ENCODE measurements at places on chromosomes 5 and 9. TPM values are rescaled to one million over a fixed set of nuclear protein-coding genes. Genes with fewer than 3 reads are reported as not detected.

DNA sequence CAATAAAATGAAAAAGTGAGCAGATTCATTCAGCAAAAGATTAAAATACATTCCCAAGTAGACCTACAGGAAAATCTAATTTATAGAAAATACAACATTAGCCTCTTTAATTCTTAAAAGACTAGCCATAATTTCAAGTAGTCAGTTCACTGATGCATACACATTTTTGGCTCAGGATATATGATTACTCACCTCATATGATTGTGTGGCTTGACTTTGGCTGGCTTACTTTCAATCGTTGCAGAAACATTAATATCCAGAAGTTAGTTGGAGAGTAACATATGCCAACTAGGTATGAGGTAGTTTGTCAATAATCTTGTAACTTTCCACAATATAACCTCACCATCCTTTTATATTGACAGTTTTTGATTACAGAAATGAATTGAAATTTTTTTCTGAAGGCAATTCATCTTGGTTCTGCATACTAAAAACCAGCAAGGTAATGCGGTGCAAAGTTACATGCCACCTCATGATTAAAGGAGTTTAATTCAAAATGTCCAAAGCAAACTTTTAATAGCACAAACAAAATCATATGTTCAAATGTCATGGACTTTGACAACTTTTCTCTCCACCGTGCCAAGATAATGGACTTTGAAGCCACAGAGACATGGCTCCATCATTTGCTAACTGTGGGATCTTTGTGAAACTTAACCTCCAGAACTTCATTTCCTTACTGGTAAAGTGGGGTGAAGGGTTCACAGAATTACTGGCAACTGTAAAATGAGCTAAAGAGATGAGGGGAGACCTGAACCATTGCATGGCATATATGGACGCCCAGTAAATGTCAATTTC, 76.6 kb upstream of the PAM start:
- no peak for DNase-seq

- DNase-seq, result no peak
Observed at GRCh38 chr5:105030153-105030552, 1467.6 kb upstream of the NUDT12 start.

DNA sequence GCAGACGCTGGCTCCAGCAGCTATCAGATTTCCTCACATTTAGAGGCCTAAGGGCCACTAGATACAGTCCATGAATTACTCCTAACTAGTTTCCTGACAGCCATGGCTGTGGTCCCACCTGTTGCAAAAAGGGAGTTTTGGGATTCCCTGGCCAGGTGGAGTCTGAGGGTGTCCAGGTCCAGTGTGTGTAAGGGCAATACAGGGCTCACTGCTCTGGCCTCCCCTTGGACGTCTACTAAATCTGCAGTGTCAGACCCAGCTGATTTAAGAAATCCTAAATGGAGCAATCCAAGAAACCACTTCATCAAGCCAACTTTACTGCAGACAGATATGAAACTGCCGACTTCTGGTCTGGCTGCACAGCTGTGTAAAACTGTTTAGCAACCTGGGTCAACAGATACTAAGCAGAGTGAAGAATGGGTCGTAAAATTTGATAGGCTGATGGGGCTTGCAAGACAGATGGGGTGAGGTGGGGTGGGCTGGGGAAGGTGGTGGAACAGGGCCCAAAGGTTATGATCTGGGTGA, 116.4 kb downstream of the GADD45G start:
- no peak for DNase-seq

- no peak for DNase-seq
Observed at GRCh38 chr5:113283558-113283957, 151.2 kb downstream of the TSSK1B start.

The NHP2 gene
- polyA plus RNA-seq, result 56.2 TPM

The OR13J1 gene
- not detected for polyA plus RNA-seq

- DNase-seq, result peak; percentile 49
Observed at GRCh38 chr9:5608298-5609225, 20.3 kb upstream of the RIC1 start.

The SLC24A2 gene
- under 0.01 TPM for polyA plus RNA-seq

- no peak for DNase-seq
Observed at GRCh38 chr5:96094904-96095303, 133.3 kb upstream of the ELL2 start.

The DOCK8 gene
- 0.28 TPM for polyA plus RNA-seq

The PCAT7 gene
- 3.9 TPM for polyA plus RNA-seq

DNA sequence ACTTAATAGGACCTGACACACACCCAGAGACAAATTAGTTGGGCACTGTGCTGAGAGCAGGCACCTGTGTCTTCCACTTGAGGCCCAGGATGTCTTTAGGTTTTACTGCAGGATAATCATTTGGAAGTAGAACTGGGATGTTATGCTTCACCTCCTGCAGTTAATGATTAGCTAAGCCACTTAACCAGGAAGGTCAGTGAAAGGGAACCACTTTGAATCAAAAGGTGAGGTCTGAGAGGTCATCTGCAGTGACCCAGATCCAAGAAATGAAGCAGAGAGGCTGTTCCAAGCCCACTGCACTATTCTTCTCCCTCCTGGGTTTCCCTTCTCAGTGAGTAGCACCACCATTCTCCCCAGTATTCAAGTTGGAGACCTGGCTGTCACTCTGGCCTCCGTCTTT, 110.5 kb downstream of the SNX18 start:
- DNase-seq, result peak; percentile 26

The GPX8 gene
- polyA plus RNA-seq, result 0.55 TPM

The ADGRV1 gene
- polyA plus RNA-seq, result 3.9 TPM

The SNCB gene
- not detected for polyA plus RNA-seq

GRCh38 chr5:55484531-55484930, 50.2 kb downstream of the PLPP1 start:
- DNase-seq, result no peak

The TAF11L5 gene
- polyA plus RNA-seq, result not detected

DNA sequence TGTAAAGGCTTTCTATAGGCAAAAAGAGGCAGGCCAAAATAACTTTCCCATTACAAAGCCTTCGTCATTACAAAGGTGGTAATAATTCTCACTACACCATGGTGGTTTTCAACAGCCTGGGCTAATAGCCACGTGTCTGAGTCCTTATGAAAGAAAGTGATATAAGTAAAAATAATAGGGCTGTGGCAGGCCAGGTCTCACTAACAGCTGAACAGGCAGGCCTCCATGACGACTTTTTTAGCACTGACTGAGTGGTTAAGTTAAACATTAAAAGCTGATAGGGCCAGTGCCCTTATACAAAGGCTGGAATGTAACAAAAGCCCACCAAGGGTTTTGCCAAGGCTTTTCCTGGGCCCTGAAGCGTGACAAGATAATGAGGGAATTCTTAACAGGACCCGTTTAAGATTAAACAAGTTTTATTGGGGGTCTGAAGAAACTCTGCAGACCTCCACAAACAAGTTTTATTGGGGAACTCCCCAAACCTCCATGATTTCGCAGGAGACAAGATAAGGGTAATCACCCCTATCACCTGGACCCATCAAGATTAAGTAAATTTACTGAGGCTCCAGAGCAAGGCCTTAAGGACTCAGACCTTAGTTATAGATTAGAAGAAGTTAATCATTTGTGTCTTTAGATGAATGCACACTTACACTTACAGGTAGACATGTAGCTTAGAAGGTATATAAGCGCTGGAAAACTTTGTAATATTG, 412.9 kb downstream of the CHSY3 start:
- DNase-seq, result no peak

GRCh38 chr5:11171236-11171635, 410.2 kb upstream of the DAP start:
- DNase-seq, result no peak

GRCh38 chr5:180541710-180542109, 47.5 kb downstream of the CNOT6 start:
- DNase-seq, result no peak

The NDUFA8 gene
- 68.6 TPM for polyA plus RNA-seq

DNA sequence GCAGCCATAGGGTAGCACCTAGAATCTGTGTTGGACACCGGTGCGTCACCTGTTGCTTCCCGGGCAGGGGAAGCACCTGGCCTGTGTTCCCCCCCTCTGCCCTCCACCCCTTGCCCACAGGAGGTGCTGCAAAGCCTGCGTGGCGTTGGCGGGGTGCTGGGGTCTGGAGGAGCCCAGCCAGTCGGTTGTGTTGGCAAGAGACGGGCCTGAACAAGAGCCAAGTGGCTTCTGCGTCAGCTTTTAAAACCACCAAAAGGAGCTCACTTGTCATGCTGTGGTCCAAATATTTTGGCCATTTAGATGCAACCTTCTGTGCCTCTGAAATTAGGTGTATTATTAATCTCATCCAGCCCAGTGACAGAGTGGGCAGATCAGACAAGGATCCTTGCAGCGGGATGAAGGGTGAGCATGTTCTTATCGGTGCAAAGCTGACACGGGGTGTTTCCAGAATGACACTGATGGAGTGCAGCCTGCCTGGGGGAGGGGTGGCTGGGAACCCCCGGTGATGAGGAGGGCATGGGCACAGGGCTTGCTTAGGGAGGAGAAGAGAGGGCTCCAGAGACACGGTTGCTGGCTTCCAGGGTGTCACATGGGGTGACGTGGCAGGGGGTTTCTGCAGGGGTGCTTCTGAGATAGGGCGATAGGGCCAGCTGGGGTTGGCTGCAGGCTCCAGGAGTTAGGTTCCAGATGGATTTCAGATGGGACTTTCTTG, 9.7 kb upstream of the RXRA start:
- no peak for DNase-seq

GRCh38 chr5:178489271-178489976, 100.8 kb downstream of the COL23A1 start:
- no peak for DNase-seq

DNA sequence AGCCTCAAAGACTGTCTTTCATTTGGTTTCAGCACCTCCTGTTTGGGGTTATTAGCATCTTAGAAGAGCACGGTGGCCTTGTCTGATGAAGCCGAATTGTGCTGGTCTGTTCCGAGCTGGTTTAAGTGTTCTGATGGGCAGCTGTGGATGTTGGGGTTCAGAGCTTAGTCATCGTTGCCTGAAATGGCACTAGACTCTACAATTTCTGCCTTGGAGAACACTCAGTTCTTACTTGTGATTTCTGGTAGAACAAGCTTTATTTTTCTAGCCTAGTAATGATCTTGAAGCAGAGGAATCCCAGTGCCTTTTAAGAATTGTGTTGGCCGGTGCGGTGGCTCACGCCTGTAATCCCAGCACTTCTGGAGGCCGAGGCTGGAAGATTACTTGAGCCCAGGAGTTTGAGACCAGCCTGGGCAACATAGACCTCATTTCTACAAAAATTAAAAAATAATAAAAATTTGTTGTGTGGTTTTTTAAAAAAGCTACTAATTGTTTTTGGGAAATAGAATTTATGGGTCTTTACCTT, 7.8 kb downstream of the FBXW5 start:
- DNase-seq, result no peak

DNA sequence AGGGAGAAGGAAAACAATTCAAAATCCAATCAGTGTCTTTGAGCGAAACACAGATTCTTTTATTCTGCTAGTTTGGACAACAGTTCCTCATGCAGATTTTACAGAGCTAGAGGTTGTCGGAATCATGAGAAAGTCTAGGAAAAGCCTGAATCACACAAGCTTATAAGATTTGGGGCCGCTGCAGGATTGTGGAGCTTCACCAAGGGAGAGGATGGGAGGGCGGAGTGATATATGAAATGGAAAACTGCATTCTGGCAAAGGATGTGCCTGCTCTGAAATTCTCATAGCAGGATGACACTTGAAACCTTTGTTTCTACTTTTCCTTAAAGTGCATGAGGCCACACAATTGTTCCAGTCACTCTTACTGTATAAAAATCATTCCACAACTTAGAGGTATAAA, 134.3 kb downstream of the OR2K2 start:
- no peak for DNase-seq

The SLC6A18 gene
- polyA plus RNA-seq, result not detected

GRCh38 chr5:143511736-143512135, 108.2 kb upstream of the NR3C1 start:
- DNase-seq, result no peak

DNA sequence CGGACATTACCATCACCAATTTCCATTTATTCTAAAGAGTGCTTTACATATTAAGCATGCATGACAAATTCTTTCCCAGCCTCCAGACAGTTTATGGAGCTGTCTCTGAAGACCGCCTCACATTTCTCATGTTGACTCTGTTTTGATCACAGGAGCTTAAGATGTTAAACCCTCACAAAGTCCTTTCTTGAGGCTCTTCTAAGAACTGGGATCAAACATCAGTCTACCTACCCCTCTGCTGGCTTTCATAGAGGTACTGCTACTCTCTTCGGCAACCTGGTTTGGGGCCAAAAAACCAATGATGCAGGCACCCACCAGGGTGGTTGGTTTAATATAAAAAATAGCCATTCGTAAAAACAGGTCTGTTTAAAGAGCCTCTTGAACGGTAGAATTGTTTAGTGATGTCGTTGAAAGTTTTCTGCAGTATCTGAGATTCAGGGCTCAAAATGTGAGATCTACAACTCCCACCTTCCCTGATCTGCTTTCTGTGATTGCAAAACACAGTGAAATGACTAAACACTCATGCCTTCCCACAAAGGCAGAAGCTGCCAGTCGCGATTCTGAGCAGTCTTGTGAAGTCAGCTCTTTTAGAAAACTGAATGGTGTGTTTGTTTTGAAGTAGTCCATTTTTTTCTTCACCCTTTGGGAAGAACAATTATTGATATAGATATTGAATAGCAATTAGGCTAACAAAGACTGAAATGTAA, 3.5 kb downstream of the RXFP3 start:
- no peak for DNase-seq

DNA sequence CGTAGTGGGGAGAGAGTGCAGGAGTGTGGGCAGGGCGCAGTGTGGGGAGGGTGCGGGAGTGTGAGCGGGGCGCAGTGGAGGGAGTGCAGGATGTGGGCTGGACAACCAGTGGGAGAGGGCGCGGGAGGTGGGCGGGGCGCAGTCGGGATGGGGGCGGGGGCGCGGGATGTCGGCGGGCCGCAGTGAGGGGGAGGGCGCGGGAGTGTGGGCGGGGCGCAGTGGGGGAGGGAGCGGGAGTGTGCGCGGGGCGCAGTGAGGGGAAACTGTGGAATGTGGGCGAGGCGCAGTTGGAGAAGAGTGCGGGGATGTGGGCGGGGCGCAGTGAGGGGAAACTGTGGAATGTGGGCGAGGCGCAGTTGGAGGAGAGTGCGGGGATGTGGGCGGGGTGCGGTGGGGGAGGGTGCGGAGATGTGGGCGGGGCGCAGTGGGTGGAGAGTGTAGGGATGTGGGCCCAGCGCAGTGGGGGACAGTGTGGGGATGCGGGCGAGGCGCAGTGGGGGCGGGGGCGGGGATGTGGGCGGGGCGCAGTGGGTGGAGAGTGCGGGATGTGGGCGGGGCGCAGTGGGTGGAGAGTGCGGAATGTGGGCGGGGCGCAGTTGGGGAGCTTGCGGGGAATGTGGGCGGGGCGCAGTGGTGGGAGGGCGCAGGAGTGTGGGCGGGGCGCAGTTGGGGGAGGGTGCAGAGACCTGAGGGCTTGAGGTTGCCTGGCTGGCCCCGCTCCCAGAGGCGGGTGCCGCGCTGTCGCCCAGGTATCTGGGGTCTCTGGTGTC, at the start of gene NXNL2:
NXNL2 (plus strand) TSS at position 723 of the 770 bp plus-strand sequence. CDS start 257 bp downstream, outside the sequence.
- no peak for DNase-seq

DNA sequence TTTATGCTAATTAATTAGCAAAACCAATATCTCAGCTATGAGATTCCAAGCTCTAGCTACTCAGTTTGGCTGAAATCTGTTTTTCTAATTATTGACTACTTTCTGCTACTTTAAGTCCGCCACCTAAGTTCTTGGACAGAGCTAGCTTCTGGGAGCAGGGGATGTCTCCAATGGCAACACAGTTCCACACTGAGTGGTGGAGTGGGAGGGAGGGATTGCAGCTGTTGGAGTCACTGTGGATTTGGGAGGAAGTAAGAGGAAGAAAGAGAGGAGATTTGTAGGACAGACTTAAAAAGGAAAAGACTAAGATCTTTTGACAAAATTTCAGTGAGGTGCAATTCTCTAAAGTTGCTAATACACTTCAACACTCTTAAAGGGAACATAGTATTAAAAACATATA, 450.8 kb downstream of the NFIB start:
- no peak for DNase-seq

The ZNF300 gene
- 2.7 TPM for polyA plus RNA-seq

The PANK3 gene
- 24.0 TPM for polyA plus RNA-seq
